ENCODE measurements at places on chromosomes 13 and 19.

GRCh38 chr19:54526972-54527371 lies 24.3 kb downstream of the LAIR2 start:
- DNase-seq, result no peak

- peak; percentile 54 for DNase-seq
Measured at GRCh38 chr19:58229255-58229639, 533 bp downstream of the ZNF544 start.

DNA sequence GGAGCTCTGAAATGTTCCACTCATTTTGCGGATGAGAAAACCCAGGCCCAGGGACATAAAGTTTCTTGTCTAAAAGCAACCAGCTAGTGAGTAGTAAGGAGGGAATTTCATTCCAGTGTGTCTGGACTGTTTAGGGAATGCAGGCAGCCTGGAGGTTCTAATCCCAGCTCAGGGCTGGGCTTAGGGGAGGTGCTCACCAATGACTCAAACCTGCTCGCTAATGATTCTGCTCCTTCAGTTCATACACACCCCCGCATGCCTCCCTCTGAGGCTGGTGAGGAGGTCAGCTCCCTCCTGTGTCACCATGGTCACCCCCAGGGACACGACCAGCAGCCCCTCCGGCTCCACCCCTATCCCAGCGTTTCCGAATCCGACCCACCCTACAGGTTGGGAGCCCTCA lies 34.6 kb downstream of the CYP4F2 start:
- DNase-seq, result no peak

DNA sequence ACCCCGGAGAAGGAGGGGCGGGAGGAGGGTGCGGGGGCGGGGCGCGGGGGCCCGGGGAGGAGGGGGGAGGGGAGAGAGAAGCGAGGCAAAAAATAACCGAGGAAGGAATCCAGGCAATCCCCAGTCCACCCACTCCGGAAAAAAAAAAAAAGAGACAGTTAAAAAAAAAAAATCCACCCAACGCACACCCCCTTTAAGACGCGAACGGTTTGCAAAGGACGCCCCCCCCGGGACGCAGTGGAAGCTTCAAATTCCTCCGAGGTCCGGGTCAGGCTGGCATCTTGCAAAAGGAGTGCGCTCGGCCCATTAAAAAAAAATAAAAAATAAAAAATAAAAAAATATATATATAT lies at the start of gene CACNA1A:
Gene CACNA1A, minus strand, starts transcription at position 9 of the 350 bp plus-strand sequence. CDS start 255 bp downstream, outside the sequence.
- no peak for DNase-seq

GRCh38 chr13:25886438-25887214 lies 165.2 kb downstream of the SHISA2 start:
- peak; percentile 33 for DNase-seq

DNA sequence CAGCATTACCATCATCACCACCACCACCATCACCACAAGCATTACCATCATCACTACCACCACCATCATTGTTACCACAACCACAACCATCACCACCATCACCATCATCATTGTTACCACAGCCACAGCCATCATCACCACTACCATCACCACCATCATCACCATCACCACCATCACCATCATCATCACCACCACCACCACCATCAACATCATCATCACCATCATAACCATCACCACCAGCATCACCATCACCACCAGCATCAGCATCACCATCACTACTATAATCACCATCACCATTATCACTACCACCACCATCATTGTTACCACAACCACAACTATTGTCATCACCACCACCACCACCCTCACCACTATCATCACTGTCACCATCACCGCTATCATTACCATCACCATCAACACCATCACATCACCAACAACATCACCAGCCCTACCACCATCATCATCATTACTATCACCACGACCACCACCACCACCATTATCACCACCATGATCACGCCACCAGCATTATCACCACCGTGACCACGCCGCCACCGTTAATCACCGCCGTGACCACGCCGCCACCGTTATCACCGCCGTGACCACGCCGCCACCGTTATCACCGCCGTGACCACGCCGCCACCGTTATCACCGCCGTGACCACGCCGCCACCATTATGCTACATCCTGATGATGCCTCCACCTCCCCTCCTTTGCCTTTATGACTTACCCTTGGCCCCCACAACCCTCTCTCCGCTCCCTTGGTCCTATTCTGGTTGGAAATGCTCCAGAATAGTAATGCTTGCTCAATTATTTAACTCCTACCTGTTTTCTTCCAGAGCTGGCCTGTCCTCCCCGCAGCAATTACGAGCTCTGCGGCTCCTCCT lies 10.0 kb upstream of the FXYD3 start:
- no peak for DNase-seq

GRCh38 chr13:111908361-111908760 lies 158.6 kb upstream of the SOX1 start:
- DNase-seq, result no peak

GRCh38 chr13:20287976-20288375 lies 55.9 kb upstream of the GJB6 start:
- DNase-seq, result no peak

DNA sequence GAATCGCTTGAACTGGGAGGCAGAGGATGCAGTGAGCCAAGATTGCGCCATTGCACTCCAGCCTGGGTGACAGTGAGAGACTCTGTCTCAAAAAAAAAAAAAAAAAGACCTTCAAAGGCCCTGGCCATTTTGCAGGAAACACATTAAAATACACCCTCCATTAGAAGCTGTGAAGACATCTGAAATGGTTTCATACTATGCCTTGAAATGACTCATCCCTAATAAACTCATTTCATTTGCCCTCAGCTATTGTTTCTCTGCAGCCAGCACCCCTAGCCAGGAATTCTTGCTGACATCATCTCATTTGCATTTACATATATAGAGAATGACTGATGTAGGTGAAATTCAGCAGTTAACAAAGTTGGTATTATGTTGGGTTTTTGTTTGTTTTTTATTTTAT lies 8.7 kb downstream of the EML2 start:
- peak; percentile 87 for DNase-seq

DNA sequence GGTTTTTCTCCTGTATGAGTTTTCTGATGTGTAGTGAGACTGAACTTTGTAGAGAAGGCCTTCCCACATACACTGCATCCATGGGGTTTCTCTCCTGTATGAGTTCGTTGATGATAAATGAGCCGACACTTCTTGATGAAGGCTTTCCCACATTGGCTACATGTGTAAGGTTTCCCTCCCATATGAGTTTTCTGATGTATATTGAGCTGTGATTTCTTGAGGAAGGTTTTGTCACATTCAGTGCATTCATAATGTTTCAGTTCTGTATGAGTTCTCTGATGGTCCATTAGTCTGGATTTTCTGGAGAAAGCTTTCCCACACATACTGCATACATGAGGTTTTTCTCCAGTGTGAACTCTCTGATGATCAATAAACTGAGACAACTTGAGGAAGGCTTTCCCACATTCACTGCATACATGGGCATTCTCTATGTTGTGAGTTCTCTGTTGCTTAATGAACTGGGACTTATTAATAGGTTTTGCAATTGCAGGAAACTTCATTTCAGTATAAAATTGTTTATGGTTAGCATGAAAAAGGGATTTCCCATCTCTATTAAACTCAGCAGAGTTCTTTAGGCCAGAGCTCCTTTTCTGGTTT lies 7.5 kb upstream of the ZNF350 start:
- no peak for DNase-seq

GRCh38 chr19:35501684-35502083 lies 11.4 kb upstream of the KRTDAP start:
- DNase-seq, result no peak

DNA sequence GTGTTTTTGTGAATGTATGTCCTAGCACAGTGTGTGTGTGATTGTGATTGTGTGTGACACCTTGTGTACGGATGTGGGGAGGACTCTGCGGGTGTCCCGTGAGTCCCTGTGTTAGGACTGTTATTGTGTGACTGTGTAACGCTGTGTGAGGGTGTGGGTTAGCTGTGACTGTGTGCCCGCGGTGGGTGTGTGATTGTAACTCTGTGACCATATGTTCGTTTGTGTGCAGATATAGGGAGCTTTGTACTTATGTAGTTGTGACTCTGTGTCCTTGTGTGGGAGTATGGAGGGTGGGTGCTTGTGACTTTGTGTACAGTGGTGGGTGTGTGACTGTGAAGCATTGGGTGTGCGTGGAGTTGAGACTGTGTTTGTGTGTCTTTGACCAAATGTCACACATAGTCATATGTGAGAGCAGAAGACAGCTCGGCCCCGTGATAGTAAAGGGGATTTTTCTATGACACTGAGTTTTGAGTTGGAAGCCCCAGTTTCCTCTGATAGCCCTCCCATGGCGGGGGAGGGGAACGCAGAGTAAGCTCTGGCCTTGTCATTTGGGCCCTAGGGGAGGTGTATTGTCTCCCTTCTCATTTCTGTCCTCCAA lies 949 bp upstream of the ZNF260 start:
- peak; percentile 7 for DNase-seq

GRCh38 chr13:79869326-79869725 lies 388.4 kb downstream of the NDFIP2 start:
- no peak for DNase-seq

DNA sequence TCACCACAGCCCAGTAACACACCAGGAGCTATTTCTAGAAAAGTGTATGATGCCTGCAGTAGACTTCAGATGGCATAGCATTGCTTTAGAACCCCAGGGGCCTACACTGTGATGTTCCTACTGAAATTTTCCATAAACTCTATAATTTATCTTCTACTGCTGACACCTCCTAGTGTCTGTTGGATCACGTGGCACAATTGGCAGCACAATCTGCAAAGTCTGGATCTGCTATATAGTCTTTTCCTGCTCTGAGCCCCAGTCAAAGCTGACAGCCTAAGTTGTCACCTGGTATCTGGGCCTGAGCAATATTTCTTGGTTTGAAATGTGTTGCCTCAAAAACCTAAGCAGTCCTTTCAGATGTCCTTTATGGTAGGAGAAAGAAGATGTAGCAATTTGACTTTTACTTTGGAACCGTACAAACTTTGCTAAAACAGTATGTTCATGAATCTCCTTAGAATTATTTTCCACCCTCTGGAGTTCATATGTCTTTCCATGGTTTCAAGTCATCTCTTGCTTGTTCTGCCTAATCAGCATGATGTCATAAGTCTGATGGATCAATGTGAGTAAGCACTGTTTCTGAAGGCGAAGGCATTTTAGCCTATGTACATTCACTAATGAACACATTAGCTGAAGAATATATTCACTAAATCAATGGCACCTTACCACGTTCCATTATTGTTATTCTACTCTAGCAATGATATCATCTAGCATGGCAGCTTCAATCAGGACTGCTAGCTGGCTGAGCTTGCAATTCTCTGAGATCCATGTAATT lies 536.5 kb upstream of the NBEA start:
- no peak for DNase-seq

DNA sequence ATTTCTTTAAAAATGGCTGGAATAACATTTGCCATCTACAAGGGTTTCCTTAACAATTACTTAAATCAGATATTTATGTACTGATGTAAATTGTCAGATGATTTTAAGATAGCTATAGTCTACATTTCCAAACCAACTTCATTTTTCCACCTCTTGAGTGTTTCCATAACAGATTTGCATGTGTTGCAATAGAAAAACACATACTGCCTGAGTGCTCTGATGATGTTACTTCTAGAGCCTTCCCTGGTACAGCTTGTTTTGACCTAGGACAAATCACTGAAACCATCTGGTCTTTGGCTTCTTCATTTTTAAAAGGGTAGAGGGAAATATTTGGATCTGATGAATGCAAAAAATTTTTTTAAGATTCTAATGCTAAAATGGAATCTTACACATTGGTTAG lies 245.9 kb downstream of the PCDH9 start:
- no peak for DNase-seq

DNA sequence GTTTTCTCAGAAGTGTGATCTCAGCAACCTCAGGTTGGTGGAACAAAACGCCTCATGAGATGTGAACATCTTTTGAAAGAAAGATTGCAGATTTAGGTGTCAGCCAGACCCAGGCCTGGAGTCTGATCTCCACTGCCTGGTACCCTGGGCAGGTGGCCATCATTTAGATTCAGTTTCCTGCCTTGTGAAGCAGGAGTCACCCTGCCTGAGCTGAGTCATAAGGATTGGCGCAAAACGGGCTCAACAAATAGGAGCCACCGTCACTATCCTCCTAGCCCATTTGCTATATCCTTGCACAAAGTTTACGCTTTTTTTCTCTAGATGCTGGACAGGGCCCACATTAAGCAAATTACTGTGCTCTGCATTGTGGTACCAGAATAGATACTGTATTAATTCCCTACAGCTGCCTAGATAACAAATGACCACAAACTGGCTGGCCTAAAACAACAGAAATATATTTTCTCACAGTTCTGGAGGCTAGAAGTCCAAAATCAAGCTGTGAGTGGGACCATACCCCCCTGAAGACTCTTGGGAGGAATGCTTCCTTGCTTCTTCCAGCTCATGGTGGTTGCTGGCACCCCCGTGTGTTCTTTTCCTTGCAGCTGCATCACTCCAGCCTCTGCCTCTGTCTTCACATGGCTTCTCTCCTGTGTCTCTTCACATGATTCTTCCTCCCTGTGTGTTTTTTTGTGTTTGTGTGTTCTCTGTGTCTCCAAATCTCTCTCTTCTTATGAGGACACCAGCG lies 38.2 kb downstream of the TNFSF11 start:
- DNase-seq, result no peak

- no peak for DNase-seq
Measured at GRCh38 chr13:98829541-98829940, 77.1 kb upstream of the SLC15A1 start.

DNA sequence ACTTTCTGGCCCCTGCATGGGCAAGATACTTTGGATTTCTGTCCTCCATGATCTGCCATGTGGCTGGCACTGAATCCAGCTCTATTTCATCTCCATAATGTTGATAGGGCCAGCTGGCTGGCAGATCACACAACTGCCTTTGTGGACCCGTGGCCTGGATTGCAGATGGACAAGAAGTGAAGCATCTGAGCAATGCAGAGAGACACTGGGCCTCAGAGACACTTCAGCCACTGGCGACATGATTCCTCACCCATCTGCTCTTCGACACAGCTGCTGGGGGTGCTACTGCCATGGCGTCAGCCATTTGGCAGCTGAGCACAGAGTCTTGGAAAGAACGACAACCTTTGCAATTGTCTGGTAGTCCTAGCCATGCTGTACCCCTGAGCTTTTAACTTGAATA lies 79.5 kb upstream of the MYO16 start:
- no peak for DNase-seq

DNA sequence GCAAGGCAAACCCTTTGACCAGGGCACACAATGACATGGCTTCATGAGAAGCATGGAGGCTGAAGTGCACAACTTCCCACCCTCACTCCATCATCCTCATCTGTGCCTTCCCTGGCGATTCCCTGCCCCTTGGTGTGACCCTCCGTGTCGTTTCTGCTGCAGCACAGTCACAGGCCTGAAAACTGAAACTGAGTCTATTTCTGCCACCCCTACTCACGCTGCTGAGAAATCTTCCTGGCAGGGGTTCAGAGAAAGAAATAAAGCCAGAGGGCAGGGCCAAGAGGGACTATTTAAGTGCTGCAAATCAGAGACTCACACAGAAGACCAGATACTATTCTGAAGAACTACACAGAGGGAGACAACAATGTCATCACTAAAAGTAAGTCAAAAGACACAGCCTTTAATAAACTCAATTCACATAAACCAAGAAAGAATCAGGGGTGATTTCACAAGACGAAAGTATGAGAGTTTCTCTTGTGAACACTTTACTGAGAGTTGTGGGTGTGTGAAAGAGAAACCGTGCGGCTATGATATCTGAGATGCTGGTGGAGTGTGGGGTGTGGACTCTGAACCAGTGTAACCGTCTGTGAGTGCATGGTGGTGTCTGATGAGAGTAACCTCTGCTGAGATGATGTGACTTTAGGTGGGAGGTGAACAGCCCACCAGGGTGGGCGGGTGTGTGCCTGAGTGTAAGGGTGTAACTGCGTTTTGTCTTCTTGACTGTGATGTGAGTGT lies 23.5 kb downstream of the LGALS16 start:
- no peak for DNase-seq

All from HTR-8/SVneo (cell line).